ENCODE measurements at places on chromosomes 3 and 15.

DNA sequence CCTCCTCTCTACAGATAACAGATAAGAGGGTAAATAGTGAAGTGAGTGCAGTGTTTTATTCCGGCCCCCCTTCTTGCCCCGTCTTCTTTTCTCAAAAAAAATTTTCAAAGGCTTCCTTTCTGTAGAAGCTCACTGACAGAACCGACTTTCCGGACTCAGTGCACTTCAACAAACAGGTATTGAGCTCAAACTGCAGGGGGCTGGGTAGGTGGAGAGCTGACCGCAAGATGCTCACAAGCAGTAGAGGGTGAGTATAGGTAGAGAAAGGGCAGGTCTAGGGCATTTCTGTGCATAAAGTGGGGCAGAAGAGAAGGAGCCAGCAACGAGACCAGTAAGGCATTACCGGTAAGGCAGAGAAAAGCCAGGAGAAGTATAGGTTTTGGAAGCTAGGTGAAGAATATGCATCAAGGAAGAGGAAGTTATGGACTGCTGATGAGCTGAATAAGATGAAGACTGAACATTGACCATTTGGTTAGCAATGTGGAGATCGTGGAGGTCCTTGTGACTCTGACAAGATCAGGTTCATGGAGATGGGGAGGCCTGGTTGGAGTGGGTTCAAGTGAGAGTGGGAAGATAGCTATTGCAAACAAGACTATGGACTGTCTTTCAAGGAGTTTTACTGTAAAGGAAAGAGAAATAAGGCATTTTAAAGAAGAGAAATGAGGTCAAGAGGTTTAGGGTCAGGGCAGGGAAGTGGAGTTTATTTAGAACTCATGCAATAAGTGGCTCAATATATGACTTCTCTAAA lies 97.4 kb downstream of the ST6GAL1 start:
- peak; percentile 62 for DNase-seq

- DNase-seq: no peak
Measured at GRCh38 chr3:162492446-162493081, 996.0 kb downstream of the OTOL1 start.

- DNase-seq: no peak
Measured at GRCh38 chr3:111366515-111366914, 175.5 kb upstream of the CD96 start.

DNA sequence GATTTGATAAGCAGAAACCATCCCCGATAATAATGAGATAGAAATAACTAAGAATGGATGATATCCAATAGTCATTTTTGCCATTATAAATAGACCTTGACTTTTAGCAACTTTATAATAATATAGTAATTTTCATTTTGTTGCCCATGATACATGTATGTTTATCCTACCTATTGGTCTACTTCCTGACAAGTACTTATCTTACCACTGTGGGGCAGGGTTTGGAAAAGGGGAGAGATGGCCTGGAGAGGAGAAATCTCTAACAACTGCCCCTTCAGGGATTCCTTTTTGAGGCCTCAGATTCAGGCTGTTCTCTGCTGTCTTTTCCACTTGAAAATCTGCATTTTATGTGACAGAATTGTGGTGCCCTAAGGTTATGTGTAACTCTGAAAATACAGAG lies 42.2 kb downstream of the FAM98B start:
- DNase-seq: no peak

- no peak for DNase-seq
Measured at GRCh38 chr15:80825361-80826030, 46.3 kb downstream of the CEMIP start.

DNA sequence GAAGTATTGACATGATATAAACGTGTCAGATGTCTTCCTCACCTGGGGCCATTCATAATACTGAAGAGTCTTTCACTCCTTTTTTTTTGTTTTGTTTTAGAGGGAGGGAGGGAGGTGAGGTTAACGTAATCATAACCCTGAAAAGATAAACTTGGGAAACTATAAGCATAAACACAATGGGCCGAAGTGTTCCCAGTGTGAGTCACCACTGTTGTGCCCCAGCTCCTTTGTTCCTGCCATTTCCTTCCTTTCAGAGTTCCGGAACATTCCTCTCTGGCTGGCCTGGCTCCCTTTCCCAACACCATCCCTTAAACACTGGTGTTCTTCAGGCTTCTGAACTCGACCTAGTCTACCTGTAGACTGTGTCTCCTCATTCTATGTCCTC lies 18.6 kb downstream of the PLD1 start:
- no peak for DNase-seq

GRCh38 chr3:45008117-45008516 lies 18.0 kb upstream of the CLEC3B start:
- no peak for DNase-seq

DNA sequence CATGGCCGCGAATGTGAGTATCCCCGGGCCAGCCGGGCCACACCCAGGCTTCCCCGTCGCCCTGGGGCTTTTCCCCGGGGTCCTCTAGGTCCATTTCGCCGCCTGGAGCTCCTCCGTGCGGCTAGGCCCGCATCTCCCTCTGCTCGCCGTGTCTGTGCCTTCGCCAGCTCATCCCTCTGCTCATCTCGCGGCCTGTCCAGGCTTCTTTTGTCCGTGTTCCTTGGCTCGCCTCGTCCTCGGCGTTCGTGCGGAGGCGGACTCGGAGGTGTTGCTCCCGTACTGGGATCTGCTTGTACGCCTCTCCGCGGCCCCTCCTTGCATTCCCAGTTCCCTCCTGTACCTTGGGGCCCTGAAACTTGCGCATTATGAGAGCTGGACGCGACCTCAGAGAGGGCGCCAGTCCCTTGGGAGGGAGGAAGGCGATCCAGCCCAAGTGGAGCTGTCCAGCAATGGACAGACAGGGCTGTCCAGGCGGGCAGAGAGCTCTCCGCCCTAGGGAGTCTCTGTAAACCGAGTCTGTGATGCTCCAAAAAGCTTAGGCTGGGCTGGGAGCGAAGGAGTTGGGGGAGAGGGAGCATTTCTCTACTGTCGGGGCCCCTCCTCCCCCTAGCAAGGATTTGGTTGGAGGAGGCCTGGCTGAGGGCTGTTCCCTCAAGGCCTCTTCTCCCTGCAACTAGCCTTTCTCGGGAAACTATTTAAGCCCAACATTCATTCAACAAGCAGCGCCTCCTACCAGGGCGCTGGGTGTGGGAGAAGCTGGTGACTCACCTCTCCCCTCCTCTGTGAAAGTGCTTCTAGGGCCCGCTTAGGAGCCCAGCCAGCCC lies 553 bp downstream of the TMEM43 start:
- peak; percentile 41 for DNase-seq

- no peak for DNase-seq
Measured at GRCh38 chr3:109887293-109887692, 549.9 kb upstream of the DPPA4 start.

- DNase-seq: no peak
Measured at GRCh38 chr3:36933540-36934296, 11.1 kb downstream of the TRANK1 start.

DNA sequence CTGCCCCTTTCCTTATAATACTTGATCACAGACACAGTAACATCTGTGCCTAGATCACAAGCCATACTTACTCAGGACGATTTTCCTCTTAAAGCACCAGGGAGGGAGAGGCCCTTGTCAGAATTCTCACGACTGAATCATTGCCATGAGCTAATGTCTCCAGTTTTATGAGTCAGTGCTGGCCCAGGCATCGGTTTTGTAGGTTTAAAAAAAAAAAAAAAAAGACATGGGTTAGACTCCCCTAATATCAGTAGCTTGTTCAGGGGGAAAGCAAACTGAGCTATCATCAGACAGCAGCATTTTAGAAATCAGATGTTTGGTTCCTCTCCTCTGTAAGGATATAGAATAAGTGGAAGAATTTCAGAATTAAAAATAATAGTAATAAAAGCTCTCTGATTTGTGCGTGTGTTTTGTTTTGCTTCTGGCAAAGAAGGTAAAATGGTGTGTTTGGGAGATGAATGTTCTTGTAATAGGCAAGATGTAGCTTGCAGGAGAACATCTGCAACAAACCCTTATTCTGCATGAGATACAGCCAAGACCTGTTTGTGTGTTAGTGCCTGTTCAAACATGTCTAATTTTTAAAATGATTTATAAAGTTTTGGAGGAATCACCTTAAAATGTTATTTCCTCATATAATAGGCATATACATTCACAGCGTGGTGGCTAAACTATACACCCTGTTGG lies 193.6 kb downstream of the TP63 start:
- no peak for DNase-seq

GRCh38 chr3:192819001-192819569 lies 91.7 kb upstream of the FGF12 start:
- no peak for DNase-seq

DNA sequence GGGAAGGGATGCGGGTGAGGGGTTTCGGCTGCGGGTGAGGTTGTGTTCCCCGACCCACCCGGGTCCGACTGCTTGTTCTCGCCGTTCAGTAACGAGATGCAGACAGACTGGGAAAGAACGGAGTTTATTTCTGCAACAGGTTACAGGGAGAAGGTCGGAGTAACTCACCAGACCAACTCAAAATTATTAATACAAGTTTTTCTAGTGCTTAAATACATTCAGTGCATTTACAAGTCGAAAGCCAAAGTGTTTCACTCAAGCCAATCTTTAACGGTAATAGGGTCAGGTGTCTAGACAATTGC lies 492 bp upstream of the HIGD1A start:
- no peak for DNase-seq

GRCh38 chr15:60479361-60480110 lies 594 bp upstream of the ICE2 start:
- peak; percentile 45 for DNase-seq

DNA sequence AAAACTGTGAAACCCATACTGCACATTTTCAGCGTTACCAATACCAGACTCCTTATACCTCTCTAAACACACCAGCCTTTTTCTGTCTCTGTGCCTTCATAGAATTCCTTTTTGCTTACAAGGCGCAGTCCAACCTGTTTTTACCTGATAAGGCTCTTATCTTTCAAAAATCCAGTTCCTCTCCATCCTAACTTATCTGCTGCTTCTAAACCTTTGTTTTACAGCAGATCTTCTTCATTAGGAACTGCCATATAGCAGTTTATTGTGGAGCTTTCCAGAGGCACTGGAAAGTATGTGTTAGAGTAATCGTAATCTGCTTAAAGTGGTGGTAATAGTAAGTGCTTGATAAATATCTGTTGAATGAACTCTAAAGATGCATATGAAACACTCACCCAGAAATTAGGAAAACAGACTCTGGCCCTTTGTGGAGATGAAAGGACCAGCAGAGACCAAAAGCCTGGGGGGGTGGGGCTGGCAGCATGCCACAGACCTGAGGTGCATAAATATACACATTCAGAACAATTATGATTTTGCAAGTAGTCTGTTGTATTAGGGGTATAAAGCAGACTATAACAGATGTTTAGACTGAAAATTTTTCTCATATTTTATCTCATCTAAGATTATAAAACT lies 29.3 kb downstream of the PPP2R3A start:
- no peak for DNase-seq

GRCh38 chr3:138456961-138457862 lies 22.8 kb downstream of the ESYT3 start:
- no peak for DNase-seq

- no peak for DNase-seq
Measured at GRCh38 chr15:99631255-99631654, 65.5 kb downstream of the MEF2A start.

GRCh38 chr3:81723732-81724313 lies 37.6 kb downstream of the GBE1 start:
- DNase-seq: no peak

DNA sequence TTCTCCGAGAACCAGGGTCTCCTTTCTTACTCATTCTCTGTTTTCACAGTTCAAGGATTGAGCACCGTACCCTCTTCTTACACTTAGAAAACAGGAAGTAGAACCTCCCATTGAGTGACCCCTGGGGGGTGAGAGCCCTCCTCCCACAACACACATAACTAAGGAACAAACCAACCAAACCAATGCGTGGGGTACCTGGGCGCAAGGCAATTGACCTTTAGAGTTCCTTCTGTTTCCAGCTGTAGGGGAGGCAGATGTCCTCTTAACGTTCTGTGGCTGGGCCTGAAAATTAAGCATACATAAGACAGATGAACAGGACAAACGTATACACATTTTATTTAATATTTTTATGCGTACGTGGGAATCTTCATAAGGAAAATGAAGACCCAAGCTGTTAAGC lies 33.5 kb upstream of the TIMP4 start:
- no peak for DNase-seq

- DNase-seq: no peak
Measured at GRCh38 chr3:11554236-11554610, 89.5 kb downstream of the VGLL4 start.

DNA sequence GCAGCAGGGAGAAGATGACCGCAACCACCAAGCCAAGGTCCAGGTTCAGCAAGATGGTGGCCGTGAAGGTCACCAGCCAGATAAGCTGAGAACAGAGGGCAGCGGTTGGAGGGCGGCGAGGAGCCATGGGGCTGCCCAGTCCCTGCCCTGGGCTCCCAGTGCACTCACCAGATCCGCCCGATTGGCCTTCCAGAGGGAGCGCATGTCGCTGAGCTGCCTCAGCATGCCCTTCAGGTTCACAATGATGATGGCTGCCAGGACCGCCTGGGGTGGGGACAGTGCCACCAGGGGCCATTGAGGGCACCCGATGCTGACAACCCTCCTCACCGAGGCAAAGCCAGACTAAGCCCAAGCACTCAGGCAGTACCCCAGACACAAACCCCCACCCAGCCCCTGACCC lies 5.4 kb downstream of the SLC26A6 start:
- DNase-seq: no peak

DNA sequence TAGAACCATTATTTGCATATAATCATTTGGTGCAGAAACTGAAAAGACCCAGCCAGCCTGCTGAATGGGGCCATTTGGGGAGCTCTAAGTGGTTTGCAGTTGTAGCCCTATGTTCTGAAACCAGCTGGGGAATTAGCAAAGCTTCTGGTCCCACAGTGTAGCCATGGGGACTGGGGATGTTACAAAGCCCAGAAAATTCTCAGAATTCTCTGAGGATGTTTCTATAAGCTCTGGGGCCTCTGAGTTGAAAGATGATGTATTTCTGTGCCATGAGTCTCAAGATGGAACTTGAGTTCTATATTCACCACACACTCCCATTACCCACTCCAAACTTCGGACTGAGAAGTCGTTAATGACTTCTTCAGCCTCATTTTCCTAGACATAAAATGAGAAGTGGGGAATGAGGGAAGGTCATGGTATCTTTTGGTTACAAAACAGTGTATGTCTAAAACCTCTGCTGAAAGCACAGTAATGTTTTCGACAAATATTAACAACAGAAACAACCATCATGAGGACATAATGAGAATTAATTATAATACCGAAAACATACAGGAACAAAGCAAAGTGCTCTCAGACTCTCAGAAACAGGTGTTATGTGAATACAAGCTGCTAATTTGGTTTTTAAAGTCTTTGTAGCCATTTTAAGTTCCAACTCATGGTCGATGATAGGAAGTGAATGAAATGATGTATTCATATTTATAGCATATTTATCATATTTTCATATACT lies 89.4 kb downstream of the RFTN1 start:
- no peak for DNase-seq
